Esophagus muscularis mucosa (tissue), 4 donors: ENCODE measurements at places on chromosomes 7 and 10. TPM values are rescaled to one million over a fixed set of nuclear protein-coding genes. Genes with fewer than 3 reads are reported as not detected.

Gene PNLIPRP3
- not detected for total RNA-seq

DNA sequence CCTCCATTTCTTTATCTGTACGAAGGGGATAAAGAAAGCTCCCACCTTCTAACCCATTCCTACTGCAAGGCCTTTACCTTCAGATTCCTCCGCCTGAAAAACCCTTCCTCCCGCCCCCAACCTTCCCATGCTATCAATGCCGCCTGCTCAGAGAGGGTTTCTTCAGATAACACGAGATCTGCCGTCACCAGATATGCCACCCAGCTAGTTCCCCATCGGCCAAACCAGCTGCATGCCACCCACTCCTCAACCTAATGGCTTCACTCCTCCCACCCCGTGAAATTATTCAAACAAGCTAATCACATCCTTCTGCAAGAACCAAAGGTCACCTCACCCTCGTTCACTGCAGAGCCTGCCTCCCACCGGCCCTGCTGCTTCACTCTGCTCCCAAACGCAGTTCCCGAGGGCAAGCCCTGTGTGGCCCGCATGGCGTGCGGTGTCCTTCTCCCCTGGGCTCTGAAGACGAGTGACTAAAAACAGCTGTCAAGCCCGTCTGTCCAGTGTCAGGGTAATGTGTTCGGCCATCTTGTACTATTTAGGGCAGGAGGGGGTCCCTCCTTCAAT is 46.8 kb upstream of the TMEM213 start:
- no peak for DNase-seq

DNA sequence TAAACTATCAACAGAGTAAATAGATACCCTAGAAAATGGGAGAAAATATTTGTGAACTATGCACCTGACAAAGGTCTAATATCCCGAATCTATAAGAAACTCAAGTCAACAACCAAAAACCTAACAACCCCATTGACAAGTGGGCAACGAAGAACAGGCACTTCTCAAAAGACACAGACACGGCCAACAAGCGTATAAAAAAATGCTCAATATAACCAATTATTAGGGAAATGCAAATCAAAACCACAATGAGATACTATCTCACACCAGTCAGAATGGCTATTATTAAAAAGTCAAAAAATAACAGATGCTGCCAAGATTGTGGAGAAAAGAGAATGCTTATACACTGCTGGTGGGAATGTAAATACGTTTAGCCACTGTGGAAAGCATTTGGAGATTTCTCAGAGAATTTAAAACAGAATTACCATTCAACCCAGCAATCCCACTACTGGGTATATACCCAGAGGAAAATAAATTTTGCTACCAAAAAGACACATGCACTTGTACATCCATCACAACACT is 63.2 kb upstream of the CAV2 start:
- DNase-seq = no peak

DNA sequence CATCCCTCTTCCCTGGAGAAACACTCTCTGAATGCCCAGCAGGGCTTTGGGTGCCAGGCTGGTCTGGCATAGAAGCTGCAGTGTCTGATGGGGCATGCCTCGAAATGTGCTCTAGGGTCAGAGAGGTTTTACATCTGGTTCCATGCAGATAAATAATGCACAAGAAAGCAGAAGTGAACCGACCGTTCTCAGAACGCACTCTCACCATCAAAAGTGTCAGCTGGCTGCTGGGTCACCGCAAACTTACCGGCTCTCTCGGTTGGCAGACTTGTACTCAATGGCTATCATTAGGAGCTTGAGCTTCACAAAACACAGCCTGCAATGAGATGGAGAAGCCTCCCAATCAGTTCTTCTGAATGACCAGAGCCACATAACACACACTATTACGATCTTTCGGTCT is 610.0 kb downstream of the KCNMA1 start:
- DNase-seq = no peak

GRCh38 chr10:8172604-8173003 is 118.1 kb downstream of the GATA3 start:
- DNase-seq = peak; percentile 77

Gene HYAL4
- not detected for total RNA-seq

DNA sequence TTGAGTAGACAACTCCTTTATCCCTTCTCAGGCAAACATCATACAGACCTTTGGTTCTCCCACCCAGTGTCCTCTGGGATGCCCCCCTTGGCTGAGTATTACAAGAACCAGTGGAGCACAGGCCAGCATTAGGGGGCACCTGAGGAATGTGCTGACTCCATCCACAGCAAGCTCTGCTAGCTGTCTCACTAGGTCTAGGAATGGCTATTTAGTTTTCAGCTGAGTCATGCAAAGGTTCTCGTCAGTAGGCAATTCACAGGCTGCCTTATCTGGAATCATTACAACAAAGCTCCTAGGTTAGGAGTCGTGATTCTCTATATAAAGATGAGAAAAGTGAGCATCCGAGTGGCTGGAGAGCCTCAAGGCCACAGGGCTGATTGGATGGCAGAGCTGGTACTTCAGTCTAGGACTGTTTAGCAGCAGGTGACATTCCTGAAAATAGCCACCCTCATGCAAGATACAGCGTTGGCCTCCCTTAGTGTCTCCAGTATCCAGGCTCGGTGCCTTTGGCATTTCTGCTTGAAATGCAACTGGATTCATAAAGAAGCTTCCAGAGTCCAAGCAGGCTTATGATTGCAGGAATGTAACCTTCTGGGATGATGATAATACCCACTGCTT is 75.8 kb downstream of the CDCA7L start:
- DNase-seq = no peak

DNA sequence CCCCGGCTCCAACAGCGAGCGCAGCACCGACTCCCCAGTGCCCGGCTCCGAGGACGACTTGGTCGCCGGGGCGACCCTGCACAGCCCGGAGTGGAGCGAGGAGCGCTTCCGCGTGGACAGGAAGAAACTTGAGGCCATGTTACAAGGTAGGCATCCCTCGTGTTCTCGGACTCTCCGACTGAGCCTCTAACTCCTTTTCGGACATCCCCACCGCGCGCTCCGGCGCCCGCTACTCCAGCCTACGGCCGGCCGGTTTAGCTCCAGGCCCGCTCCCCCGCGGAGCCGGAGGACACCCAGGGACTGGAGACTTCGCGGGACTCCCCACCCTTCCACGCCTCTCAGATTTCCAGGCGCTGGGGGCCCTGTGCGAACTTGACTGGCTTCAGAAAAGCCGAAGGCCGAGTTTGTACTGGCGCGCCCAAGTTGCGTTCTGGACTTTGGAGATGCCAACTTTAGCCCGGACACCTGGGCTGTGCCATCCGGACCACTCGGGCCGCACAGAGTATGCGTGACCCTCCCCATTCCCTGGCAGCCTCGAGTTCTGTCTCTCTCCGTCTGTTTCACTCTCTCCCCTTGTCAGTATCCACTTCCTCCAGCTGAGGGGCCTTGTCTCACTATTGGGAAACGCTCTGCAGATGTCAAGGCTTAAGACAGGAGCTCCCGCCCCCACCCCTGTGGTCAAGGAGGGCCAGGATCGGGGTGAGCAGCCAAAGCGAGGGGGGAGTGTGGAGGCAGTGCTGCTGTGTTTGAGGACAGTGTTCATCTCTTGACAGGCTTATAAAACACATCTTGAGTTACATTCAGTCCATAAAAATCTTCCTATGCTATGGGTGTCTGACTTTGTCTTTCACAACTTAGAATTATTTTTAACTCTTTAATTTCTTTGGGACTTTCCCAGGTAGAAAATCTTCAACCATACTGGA is 777 bp downstream of the BICC1 start:
- DNase-seq = peak; percentile 94

GRCh38 chr7:124101173-124101768 is 68.4 kb upstream of the TMEM229A start:
- DNase-seq = no peak

- no peak for DNase-seq
Measured at GRCh38 chr7:1440620-1441019, 18.6 kb downstream of the MICALL2 start.

Gene ANKRD2
- 1.2 TPM for total RNA-seq

Gene FAM13C
- total RNA-seq = 60.0 TPM

Gene AOC1
- 0.33 TPM for total RNA-seq

DNA sequence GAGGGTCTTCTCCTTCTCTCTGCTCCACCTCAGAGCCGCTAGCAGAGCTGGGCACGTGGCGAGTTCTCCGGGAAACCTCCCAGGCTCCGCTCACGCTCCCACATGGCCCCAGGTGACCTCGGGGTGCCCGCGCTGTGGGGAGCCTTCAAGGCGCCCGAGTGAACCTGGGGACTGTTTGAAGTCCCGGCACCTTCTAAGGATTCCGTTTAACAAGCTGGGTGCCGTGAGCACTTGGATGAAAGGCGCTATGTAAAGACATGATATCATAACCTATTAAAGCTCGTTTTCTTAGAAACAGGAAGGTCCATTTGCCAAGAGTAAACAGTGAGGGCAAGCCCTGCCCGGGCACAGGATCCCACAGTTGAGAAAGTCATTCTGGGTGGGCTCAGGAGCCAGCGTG is 15.8 kb upstream of the MYL10 start:
- DNase-seq = no peak

DNA sequence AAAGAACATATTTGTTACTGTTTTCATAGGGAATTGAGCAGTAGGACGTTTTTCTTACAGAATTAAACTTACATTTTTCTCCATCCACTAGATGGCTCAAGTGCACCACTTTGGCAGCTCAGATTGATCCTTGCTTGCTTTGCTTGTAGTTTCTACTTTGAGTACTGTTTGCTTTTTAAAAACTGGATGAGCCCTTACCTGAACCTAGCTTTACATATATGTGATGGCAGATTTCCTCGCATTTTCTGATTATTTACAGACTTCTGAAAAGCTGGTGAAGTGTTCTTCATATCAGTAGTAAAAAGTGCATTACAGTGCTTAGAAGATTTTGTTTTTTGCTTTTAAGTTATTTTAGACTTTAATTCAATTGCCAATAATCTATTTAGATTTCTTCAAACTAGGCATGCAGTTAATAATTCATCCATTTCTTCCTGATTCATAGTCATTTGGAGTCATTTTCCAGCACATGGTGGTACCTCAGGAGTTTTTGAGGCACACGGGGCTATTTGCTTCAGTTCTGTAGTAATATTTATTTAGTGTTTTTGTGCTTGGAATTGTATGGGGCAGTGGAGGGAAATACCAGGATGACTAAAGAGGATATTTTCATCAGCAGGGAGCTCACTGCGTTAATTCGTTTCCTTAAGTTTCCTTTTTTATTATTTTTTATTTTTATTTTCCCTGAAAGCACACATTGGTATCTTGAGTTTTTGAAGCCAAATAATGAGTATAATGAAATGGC is 57.3 kb downstream of the MAPK8 start:
- DNase-seq = no peak

Gene LRRC17
- 2.2 TPM for total RNA-seq
